Naive thymus-derived CD4-positive, alpha-beta T cell (primary cell): ENCODE measurements at places on chromosomes 6 and 20. TPM values are rescaled to one million over a fixed set of nuclear protein-coding genes. Genes with fewer than 3 reads are reported as not detected.

- no peaks in the 10 kb centered on the region for H3K36me3 ChIP-seq
- DNase-seq: no peak
- H3K27ac ChIP-seq: no peak overlapping the region
These were observed 9.3 kb downstream of the SH3BGRL2 start for GRCh38 chr6:79640146-79641111.

GRCh38 chr6:166387642-166388289 lies 5.0 kb upstream of the MPC1 start:
- H3K36me3 ChIP-seq: peaks cover 3% of the 10 kb centered on the region
- H3K27me3 ChIP-seq: no peaks in the 10 kb centered on the region
- H3K27ac ChIP-seq: no peak overlapping the region

- H3K4me1 ChIP-seq: peaks cover 12% of the 10 kb centered on the region
- H3K4me3 ChIP-seq: peak overlapping the region; percentile 18
- peak; percentile 41 for DNase-seq
- no peaks in the 10 kb centered on the region for H3K27me3 ChIP-seq
These were observed 461.0 kb upstream of the JARID2 start for GRCh38 chr6:14784596-14785492.

DNA sequence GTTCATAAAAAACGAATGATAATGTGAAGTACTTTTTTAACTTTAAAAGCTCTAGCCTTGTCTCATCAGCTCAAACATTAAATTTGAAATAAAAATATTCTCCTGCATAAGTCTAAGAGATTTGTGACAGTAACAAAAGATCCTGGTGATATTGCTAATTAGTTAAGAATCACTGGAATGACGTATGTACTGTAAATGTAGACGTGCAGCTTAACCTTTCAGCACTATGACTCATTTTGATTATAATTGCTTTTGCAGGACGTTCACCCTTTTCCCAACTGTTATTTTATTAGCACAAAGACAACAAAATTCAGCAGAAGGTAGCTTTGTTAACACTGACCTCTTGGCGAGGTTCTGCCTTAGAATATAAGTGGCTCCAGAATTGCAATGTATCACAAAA lies 68.6 kb downstream of the TENT5A start:
- no peaks in the 10 kb centered on the region for H3K27me3 ChIP-seq
- no peak for DNase-seq
- H3K4me1 ChIP-seq: no peaks in the 10 kb centered on the region
- H3K36me3 ChIP-seq: no peaks in the 10 kb centered on the region
- H3K27ac ChIP-seq: no peak overlapping the region

DNA sequence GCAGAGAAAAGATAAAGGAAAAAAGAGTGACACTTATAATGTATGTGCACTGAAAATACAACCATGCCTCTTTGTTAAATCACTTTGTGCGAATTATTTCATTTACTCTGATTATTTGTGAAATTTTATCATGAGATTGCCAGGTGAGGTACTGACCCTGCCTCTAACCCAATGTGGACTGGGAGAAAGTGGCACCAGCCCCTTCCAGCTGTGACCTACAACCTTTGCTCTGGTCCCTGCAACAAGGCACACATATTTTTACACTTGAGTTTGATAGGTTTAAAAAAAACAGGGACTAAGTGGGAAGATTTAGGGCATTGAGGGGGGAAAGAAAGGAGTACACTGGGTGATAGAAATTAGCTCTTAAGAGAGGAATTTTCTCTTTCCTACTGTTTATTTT lies 80.3 kb upstream of the ISM1 start:
- H3K36me3 ChIP-seq: no peaks in the 10 kb centered on the region
- H3K4me3 ChIP-seq: no peak overlapping the region
- H3K27ac ChIP-seq: no peak overlapping the region
- no peak for DNase-seq

GRCh38 chr6:144063744-144064401 lies 31.5 kb downstream of the SF3B5 start:
- H3K27ac ChIP-seq: peak overlapping the region; percentile 85
- no peaks in the 10 kb centered on the region for H3K36me3 ChIP-seq
- H3K4me3 ChIP-seq: peak overlapping the region; percentile 56
- no peaks in the 10 kb centered on the region for H3K27me3 ChIP-seq

DNA sequence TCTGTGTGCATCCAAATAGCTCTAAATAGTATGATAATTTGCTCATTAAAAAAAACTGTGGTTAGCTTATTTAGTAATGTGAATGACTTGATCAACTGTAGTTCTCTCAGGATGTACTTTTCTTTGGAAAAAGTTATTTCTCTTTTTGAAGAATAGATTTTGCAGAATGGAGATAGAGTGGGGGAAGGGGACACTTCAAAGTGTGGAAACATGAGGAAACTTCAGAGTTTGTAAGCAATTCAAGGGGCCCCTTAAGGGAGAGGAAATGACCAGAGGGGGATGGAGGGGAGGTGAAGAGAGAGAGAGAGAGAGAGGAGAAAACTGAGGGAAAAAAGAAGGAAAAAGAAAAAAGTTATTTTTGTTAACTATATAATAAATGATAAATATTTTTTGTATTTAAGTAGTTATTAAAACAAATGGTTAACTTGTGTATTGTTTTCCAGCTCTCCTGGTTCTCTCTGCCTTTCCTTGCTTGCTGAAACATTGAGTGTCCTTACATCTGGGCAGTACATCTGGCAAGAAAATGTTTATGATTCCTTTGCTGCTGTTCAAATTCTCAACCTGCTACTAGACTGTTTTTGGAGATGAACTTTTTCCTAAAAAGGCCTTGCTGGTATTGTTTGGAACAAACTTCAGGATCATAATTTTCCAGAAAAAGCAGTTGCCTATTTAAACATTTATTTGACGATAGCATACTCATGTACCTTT lies 497.5 kb upstream of the CITED2 start:
- no peak overlapping the region for H3K27ac ChIP-seq
- no peaks in the 10 kb centered on the region for H3K4me1 ChIP-seq
- H3K4me3 ChIP-seq: no peak overlapping the region
- H3K27me3 ChIP-seq: no peaks in the 10 kb centered on the region

GRCh38 chr20:63454731-63455567 lies 17.5 kb downstream of the KCNQ2 start:
- no peaks in the 10 kb centered on the region for H3K4me1 ChIP-seq
- H3K27me3 ChIP-seq: no peaks in the 10 kb centered on the region
- H3K4me3 ChIP-seq: no peak overlapping the region
- H3K36me3 ChIP-seq: no peaks in the 10 kb centered on the region
- no peak overlapping the region for H3K27ac ChIP-seq

DNA sequence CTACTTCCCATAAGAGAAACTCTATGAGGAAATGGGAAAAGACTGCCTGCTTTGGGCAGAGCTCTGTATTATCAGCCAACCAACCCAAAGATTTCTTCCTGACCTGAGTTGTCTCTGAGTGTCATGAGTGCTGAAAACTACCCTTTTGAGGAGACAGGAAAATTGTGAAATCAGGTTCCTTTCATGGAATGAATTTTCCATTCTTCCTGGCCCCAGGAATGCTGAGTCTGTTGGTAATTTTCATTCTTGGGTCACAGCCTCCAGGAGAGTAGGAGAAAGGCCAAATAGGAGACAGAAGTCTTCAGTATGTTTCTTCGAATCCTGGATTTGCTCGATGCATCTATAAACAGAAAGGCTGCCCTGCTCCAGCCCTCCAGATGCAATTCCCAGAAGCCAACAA lies 53.6 kb downstream of the SCML4 start:
- no peaks in the 10 kb centered on the region for H3K27me3 ChIP-seq
- no peak overlapping the region for H3K4me3 ChIP-seq
- H3K4me1 ChIP-seq: no peaks in the 10 kb centered on the region
- DNase-seq: no peak
- H3K27ac ChIP-seq: no peak overlapping the region
- peaks cover 7% of the 10 kb centered on the region for H3K36me3 ChIP-seq

DNA sequence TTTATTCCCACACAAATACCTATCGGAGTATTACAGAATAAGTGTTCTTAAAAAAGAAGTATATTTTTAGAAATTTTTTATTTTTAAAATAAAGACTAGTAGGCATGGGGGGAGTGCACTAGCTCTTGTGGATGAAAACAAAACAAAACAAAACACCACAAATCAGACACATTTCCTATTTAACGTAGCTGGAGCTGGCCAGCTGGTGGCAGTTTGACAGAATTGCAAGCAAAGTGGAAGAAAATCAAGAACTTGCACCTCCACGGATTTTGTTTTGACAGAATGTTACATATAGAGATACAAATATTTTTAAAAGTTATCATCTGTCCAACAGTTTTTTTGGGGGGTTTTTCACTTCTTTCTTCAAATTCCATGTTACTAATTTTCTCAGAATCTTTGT lies 63.6 kb upstream of the SNRPB2 start:
- no peak for DNase-seq
- no peaks in the 10 kb centered on the region for H3K4me1 ChIP-seq
- no peaks in the 10 kb centered on the region for H3K36me3 ChIP-seq
- no peaks in the 10 kb centered on the region for H3K27me3 ChIP-seq
- H3K4me3 ChIP-seq: no peak overlapping the region
- H3K27ac ChIP-seq: no peak overlapping the region

GRCh38 chr6:149634315-149634714 lies 14.2 kb downstream of the KATNA1 start:
- DNase-seq: no peak
- no peaks in the 10 kb centered on the region for H3K27me3 ChIP-seq
- no peak overlapping the region for H3K27ac ChIP-seq

- no peak overlapping the region for H3K27ac ChIP-seq
- H3K36me3 ChIP-seq: no peaks in the 10 kb centered on the region
- H3K4me1 ChIP-seq: peaks cover 8% of the 10 kb centered on the region
- no peak overlapping the region for H3K4me3 ChIP-seq
These were observed 664.8 kb upstream of the GJE1 start for GRCh38 chr6:141467881-141468280.

GRCh38 chr6:366389-367297 lies 24.9 kb upstream of the IRF4 start:
- no peaks in the 10 kb centered on the region for H3K4me1 ChIP-seq
- H3K4me3 ChIP-seq: no peak overlapping the region
- no peaks in the 10 kb centered on the region for H3K27me3 ChIP-seq
- no peak for DNase-seq
- no peak overlapping the region for H3K27ac ChIP-seq
- H3K36me3 ChIP-seq: no peaks in the 10 kb centered on the region

DNA sequence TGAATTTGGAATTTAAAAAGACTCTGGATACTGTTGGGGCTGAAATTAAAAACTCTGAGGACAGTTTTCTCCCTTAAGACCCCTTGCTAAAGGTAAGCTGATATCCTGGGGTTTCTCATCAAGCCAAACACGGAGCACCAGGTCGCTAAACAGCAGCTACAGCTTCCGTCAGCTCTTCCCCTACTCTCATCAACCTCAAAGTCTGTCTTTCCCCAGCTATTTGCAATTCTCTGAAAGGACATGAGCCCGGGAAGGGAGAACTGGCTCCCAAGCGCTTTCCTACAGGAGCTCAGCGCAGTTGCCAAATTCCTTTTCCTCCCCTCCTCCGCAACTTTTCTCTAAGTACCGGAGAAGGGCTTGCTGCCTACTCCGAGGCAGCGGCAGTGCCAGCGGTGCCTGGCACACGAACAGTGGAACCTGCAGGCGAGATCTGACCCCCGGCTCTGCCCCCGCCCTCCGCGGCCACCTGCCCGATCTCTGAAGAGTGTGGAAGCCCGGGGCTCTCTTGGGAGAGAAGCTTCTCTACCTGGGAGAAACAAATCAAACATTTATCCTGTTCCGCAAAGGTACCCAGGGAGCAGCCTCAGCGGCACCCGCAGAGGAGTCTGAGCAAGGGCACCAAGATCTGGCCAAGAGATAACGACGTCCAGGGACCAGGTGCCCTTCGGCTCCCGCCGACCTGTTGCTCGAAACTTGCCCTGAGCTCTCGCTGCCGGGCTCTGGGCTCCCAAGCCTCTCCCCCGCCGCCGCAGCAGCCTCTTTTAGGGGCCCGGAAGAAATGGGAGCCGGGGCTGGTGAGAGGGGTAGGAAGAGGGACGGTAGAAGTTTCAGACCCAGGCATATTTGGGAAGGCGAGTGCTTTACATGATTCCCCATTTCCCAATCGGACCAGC lies 2.2 kb downstream of the CBLN4 start:
- no peak overlapping the region for H3K27ac ChIP-seq
- no peak overlapping the region for H3K4me3 ChIP-seq
- H3K27me3 ChIP-seq: no peaks in the 10 kb centered on the region
- H3K4me1 ChIP-seq: no peaks in the 10 kb centered on the region

- H3K27me3 ChIP-seq: no peaks in the 10 kb centered on the region
- no peak overlapping the region for H3K27ac ChIP-seq
- H3K4me1 ChIP-seq: no peaks in the 10 kb centered on the region
- DNase-seq: no peak
These were observed 36.9 kb downstream of the ASXL1 start for GRCh38 chr20:32395066-32395465.

DNA sequence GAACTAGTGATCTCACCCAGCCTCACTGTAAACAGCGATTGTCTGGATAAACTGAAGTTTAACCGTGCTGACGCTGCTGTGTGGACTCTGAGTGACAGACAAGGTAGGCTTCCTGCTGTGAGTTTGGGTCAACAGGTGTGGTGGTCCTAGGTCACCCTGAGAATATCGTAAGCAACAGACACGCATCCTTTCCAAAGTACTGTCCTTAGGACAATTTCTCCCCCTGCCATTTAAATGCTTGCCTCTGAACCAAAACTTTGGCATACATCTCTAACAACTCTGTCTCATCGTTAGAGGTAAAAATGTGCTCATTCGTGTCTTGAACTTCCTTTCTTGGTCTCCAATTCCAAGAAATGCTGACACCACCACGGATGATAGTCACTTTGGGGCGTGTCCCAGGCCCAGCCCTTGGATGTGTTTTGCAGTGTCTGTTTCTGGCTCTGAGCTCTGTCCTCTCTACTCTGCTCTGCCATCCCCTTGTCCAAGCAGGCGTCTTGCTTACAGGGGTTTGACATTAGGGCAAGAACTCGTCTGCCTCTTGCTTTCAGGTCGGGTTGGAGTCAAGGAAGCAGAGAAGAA lies 95.5 kb downstream of the EYA2 start:
- no peaks in the 10 kb centered on the region for H3K36me3 ChIP-seq
- H3K27me3 ChIP-seq: no peaks in the 10 kb centered on the region
- H3K4me3 ChIP-seq: no peak overlapping the region
- no peak overlapping the region for H3K27ac ChIP-seq
- H3K4me1 ChIP-seq: no peaks in the 10 kb centered on the region

- H3K36me3 ChIP-seq: no peaks in the 10 kb centered on the region
- DNase-seq: no peak
- peaks cover 8% of the 10 kb centered on the region for H3K4me1 ChIP-seq
- no peaks in the 10 kb centered on the region for H3K27me3 ChIP-seq
These were observed 10.6 kb downstream of the IRF4 start for GRCh38 chr6:401994-402640.

The CASS4 gene
- polyA plus RNA-seq: 10.7 TPM

The HSPA1L gene
- polyA plus RNA-seq: 2.3 TPM

The MYL9 gene
- not detected for polyA plus RNA-seq

The LGSN gene
- polyA plus RNA-seq: 0.21 TPM

The PNPLA1 gene
- polyA plus RNA-seq: not detected

The ACSS2 gene
- polyA plus RNA-seq: 14.6 TPM

The RSPO3 gene
- polyA plus RNA-seq: not detected

The PACSIN1 gene
- polyA plus RNA-seq: not detected

The NEDD9 gene
- 30.7 TPM for polyA plus RNA-seq

The CCM2L gene
- not detected for polyA plus RNA-seq
